ENCODE measurements at places on chromosomes 7 and 10. TPM values are rescaled to one million over a fixed set of nuclear protein-coding genes. Genes with fewer than 3 reads are reported as not detected.

The SPDYE5 gene
- total RNA-seq = not detected

The PRLHR gene
- total RNA-seq = not detected

The FXYD4 gene
- not detected for total RNA-seq

The FAM180A gene
- total RNA-seq = not detected

The TFPI2 gene
- 26.7 TPM for total RNA-seq

The BAIAP2L1 gene
- total RNA-seq = 25.6 TPM

The KLF14 gene
- not detected for total RNA-seq

The PPP1R17 gene
- not detected for total RNA-seq

The CHRM2 gene
- 0.24 TPM for total RNA-seq

The GALNT17 gene
- total RNA-seq = not detected

The CDH23 gene
- total RNA-seq = not detected

The STN1 gene
- 45.1 TPM for total RNA-seq

The SLC18A2 gene
- total RNA-seq = not detected

The LBX1 gene
- not detected for total RNA-seq

The PLEKHS1 gene
- total RNA-seq = under 0.01 TPM

The UROS gene
- 26.6 TPM for total RNA-seq
